NK-92 treated with Interleukin-12 subunit alpha and Interleukin-12 subunit beta, amount 100 ng/mL, for 24 hours (cell line): ENCODE measurements at places on chromosomes 2 and 18.

DNA sequence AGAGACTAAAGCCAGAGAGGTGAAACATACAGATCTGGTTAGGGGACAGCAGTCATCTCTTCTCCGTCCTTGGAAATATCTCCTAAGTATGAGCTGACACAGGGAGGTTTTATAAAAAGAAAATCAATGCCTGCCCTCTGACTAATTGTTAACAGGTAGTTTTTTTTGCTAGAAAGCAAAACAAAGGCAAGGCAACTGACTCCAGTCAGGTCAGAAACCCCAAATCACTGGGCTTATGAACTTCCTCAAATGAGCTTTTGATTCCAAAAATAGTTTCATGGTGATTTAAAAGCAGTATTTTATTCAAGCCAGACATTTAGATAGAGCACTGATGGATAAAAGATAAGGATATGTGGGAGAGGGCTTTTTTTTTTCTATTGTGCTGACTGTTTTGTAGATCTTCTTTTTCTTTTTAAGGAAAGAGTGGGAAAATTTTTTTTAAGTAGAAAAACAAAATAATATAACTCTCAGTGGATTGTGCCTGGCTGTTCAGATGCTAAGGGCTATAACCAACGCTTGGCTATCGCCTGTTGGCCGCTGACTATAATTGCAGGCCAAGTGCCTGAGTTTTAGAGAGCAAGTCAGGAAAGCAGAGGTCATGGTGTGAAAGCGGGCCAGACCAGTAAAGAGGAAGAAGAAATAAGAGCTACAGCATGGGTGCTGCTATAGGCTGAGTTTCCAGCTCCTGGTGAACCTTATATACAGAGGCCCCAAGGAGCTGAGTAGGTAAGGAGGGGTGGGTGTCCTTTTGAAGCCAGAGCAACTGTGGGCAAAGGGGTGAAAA, 44.9 kb downstream of the MRPL35 start:
- no peak for DNase-seq

DNA sequence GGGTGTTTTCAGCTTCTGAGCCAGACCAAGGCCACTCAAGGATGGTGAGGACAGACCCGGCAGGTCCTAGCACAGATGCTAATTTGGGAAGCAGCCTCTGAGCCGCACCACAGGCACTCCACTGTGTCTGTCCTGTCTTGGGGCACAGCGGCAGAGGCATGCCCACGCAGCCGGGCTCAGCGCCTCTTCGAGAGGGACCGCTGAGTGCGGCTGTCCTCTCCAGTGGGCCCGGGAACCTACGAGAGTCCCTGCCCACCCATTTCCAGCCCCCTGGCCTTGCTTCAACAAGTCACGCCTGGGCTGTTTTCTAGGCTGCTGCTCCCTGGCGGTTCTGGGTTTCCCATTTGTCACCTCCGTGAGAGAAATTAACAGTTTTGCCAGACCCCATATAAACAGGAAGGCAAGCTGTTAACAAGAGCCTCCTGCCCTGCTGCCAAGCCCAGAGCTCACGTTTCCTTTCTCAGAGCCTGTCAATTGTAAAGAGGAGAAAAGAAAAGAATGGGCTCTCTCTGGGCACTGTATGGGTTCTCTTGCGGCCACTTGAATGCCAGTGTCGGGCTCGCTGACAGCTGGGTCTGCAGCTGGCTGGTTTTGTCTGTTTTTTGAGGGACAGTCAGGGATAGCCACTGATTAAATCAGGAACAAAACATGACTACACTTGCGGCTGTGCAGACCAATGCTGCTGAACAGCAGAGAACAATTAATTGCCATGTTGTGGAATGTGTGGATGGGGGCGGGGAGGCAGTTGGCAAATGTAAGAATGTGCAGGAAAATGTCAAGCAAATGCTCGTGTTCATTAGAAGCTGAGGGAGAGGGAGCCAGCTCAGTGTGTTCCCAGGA, 30.6 kb downstream of the TMEM17 start:
- no peak for DNase-seq

GRCh38 chr2:122077771-122078170, 322.3 kb downstream of the TSN start:
- DNase-seq, result no peak

DNA sequence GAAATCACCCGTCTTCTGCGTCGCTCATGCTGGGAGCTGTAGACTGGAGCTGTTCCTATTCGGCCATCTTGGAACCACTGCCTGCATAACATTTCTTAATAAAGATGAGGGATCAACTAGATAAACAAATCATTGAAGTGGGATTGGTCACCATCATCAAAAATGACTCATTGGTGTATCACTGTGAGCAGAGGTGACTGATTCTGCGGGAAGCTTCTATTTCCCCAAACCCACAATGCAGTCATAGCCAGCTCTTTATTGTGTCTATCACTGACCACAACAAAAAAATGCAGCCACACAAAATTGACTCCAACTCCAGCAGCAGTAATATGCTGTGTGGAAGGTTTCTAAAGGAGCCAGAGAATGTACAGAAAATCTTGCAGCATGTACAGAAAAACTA, 630.7 kb upstream of the HS6ST1 start:
- no peak for DNase-seq

DNA sequence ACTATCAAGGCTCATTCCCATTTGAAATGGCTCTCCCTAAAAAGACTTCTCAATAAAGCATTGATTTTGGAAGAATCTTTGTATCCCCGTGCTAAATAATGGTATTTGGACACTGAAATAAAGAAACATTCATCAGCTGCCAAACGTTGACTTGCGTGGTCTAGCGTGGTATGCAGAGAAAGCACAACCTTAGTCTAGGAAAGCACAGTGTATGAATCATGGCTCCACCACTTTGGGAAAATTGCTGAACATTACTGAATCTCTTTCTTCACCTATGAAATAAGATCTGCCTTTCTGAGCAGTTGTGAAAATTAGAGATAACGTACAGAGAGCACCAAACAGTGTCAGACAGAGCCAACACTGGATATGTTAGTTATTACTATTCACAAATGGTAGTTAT, 353.9 kb downstream of the SS18 start:
- DNase-seq, result no peak

DNA sequence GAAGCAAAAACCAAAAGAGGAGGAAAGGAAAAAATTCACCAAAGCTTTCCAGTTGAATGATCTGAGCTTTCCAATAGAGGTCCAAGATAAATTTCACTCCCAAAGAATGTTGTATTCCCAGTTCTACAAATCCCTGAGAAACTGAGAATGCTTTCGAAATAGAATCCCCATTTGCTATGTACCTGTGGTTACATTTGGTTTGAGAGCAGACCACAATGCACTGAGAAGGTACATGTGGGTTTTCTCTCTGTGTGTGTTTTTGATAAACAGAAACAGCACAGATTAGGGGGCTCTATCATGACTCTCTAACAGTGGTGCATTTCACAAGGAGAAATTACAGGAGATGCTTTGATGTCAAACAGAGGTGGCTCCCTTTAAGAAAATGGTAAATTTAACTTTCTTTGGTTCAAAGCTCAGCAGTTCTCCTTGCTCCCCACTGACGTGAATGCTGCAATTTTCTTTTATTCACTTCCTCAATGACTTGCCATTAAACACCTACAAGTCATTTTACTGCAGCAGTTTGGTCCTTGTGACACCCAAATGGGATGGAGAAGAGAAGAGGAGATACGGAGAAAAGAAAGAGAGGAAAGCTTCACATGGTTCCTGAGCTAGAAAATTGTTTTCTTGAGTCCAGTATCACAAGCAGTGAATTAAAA, 108.7 kb downstream of the EPHA4 start:
- no peak for DNase-seq

DNA sequence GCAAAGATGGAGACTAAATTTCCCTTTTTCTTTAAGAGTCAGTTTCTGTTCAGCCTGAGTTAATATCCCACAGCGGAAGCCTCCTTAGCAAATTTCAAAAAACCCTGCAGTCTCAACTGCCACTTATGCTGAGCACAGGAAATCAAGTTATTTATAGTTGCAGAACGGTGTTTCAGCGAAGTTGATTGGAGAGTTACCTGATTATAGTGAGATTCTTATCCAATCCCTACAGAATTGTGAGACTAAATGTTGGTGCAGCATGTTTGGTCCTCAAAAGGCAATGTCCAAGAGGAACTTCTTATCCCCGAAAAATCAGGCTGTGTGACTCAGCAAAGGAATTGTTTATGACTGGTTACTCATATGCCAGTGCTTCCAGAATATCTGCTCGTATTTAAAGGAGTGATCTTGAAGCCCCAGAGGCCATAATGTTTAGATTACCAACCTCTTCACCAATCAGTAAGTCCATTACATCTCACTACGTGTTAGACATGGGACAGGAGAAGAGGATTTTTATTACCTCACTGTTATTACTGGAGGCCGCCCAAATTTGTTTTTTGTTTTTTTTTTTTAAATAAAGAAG, 67.9 kb downstream of the LRRFIP1 start:
- DNase-seq, result no peak

GRCh38 chr2:11777066-11777782, 30.8 kb downstream of the LPIN1 start:
- no peak for DNase-seq

DNA sequence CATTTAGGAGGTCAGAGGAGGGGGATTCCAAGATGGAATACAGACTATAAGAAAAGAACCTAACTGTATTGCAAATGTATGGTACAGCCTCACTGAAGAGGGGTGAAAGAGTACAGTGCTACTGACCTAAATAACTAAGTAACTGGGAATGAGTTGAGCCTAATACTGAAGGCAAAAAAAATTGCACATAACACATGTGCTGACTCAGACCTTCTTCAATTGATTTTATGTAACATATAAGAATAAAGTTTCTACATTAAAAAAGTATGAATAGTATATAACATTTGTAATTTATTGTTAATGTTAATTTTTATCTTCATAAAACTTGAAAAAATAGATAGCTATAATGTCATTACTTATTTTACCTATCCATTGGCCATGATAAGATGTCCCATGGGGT, 41.7 kb downstream of the MALT1 start:
- no peak for DNase-seq

DNA sequence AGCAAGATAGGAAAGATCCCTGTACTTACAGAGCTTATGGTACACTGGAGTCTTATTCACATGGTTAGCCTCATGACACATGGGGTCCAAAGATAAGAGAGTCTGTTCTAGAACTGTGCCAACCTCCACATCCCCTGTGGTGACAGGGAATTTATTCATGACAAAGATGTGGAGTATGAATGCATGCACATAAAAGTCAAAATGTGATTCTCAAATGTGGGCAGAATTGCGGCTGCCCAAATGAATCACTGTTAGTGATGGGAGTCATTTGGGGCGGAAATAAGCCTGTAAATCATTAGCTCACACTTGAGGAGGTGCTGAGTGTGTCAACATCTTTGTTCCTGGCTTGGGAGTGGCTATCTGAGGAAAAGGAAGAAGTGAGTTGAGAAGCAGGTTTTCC, 560.6 kb downstream of the SLC4A3 start:
- no peak for DNase-seq

DNA sequence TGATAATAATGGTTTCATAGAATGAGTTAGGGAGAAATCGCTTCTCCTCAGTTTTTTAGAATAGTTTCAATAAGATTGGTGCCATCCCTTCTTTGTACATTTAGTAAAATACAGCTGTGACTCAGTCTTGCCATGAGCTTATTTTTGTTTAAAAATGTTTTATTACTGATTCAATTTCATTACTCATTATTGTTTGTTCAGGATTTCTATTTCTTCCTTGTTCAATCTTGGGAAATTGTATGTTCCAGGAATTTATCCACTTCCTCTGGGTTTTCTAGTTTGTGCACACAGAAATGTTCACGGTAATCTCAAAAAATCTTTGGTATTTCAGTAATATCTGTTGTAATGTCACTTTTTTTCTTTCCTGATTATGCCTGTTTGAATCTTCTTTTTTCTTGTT, 371.5 kb upstream of the SETBP1 start:
- no peak for DNase-seq

GRCh38 chr18:2406544-2406943, 164.8 kb downstream of the METTL4 start:
- no peak for DNase-seq

- DNase-seq, result no peak
These were observed 147.8 kb downstream of the EN1 start for GRCh38 chr2:118699447-118700175.

GRCh38 chr2:38889575-38889974, at the start of gene ARHGEF33:
ARHGEF33 (plus strand) TSS chr2:38889875; CDS start chr2:38919448, 29,573 bp downstream.
- DNase-seq, result no peak

GRCh38 chr2:17070711-17071110, 405.1 kb upstream of the CYRIA start:
- no peak for DNase-seq

DNA sequence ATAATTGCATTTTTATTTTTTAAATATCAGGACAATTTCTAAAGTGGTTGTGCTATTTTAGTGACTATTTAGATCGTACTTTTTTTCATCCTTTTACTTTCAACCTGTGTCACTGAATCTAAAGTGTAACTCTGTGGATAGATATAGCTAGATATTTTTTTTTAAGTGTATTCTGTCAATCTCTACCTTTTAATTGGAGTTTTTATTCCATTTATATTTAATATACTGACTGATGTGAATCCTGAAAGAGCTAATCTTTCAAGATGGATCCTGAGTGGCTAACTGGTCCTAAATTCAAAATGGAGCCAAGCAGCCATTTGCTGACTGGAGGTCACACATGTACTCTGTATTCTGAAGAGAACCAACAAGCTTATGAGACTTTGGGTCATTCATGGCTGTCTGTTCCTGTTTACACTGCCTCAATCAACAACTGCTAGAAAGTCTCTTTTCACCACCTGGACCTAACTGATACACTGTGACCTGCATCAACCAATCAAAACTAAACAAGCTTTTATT, 4.6 kb upstream of the PSMD14 start:
- DNase-seq, result no peak

GRCh38 chr18:66682855-66683322, 79.0 kb upstream of the CDH19 start:
- no peak for DNase-seq

DNA sequence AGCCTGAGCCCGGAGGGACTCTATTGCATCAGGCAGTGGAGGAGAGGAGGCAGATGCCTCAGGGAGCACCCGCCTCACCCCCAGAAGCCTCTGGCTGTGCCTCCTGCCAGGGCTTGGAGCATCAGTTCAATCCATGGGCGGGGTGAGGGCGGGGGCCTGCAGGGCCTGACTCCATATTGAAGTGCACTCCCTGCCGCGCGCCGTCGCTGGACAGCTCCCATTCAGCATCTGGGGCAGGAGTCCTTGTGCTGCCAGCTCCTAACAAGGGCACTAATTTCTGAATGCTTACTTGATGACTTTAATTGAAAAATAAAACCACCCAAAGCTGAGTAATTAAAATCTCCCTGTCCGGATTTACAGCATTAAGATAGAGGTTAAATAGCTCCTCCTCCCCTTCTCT, 23.8 kb downstream of the C1QL2 start:
- no peak for DNase-seq

- DNase-seq, result no peak
These were observed 1348.0 kb upstream of the PIK3C3 start for GRCh38 chr18:40606996-40607395.

DNA sequence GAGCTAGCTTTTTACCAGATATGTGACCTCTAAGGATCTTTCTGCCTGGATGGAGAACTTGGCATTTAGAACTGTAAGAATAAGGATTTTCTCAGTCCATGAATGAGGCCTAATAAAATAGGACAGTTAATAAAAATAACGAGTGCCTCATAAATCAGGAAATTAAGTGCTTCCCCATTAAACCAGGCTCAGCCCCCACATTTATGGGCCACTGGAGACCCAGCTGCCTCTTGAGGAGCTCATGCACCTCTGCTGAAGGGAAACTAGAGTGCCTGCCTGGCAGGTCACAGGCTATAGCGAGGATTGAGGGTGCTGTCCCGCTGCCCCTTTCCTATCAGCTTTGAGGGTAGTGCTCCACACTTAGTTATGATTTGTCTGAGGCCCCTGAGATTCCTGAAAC, 158.0 kb downstream of the ALK start:
- DNase-seq, result no peak
